ENCODE measurements at places on chromosomes 5 and 9. TPM values are rescaled to one million over a fixed set of nuclear protein-coding genes. Genes with fewer than 3 reads are reported as not detected.

The OR1Q1 gene
- not detected for total RNA-seq

The CDKN2AIPNL gene
- total RNA-seq: 44.8 TPM

The MCCC2 gene
- total RNA-seq: 46.6 TPM

The PLPP6 gene
- 11.8 TPM for total RNA-seq

The ZNF354C gene
- total RNA-seq: 0.95 TPM

The SLC27A6 gene
- total RNA-seq: not detected

The PPP1R26 gene
- 19.0 TPM for total RNA-seq

The TENT4A gene
- 22.3 TPM for total RNA-seq

The AQP7 gene
- 0.31 TPM for total RNA-seq

The GABRA1 gene
- total RNA-seq: not detected
